GF-D8 (cell line): ENCODE measurements at places on chromosomes 2 and 18.

- no peak for DNase-seq
Observed at GRCh38 chr2:9261231-9261883, 54.7 kb downstream of the ASAP2 start.

DNA sequence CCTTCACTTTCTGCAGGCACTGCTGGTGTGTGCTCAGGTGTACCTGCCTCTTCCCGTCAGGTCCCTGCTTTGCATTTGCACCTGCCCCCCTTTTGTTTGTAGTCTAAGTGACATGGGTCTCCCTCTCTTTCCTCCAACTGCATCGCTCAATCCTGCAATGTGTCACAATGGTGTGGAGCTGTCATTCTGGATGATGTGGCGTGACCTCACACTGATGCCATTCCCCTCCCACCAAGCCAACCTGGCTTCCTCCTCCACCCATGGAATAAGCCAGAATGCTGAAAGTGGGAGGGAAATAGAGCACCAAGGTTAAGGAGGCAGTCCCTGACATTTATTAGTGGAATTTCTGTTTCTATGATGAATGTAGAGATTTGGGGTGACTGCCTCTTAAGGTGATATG is 156.7 kb downstream of the ZBTB7C start:
- DNase-seq, result no peak

DNA sequence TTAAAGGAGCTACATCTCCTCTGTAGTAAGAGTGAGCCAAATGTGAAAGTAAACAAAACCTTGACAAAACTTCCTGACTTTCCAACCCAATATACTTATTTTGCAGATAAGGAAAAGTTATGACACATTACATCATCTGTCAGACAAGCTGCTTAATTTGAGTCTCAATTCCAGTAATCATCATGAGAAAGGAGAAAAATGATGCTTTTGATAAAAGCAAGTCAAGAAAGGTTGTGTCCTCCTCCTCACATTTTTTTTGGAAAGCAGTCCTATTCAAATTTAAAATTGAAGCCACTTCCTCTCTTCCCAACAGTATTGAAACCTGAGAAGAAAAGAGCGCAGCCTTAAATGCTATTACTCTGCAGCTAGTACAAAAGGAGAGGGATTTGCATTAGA is 519.6 kb downstream of the LRP1B start:
- DNase-seq, result no peak

DNA sequence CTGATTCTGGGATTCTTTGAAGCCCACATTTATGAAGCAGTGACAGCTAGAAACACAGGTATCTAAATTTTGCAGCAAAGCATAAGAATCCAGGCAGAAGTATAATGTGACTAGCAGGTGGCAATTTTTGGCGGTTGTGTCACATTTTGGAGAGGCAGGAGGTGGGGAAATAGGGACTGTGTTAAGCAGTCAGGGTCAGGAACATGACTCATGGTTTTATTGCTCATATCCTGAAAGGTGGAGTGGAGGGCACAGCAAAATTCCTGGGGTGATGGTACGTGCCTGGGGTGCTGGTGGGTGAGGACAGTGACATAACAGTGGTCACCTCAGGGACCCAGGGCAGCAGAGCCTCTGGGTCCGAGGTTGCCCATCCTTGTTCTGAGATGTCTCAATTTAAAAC is 63.5 kb upstream of the TTN start:
- DNase-seq, result no peak

GRCh38 chr2:46885376-46885775 is 30.2 kb downstream of the MCFD2 start:
- DNase-seq, result no peak

DNA sequence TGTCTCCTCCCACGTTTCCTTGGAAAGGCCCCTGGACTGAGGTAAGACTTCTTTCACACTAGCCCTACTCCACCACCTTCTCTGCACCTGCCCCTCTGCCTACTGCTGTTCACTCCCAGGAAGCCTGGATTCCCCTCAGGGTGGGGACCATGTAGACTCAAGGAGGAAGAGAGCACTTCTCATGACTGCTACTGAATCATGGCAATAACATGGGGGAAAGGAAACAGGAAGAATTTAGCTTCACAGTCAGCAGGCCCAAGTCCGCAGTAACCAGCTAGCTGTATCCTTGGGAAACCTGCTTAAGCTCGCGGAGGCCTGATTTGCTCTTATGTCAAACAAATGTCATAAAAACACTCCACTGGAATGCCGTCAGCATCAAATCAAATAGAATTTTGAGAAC is 126.2 kb upstream of the CAPN13 start:
- no peak for DNase-seq

DNA sequence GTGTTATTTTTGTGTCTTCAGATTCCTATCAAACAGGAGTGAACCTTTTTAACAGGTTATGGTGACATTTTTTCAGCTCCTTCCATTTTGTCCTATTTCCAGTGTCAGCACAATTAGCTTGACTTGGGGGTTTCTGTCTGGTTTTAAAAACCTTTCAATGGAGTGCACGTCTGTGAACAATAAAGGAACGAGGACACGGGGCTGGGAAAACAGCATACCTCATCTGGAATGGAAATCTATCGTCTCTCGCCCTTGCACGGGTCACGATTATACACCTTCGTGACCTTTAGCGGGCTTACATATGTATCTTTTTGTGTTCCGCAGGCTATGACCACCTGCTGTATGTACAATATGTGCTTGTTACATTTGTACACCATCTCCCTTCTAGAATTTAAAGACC is 2.3 kb upstream of the ZNF532 start:
- no peak for DNase-seq

GRCh38 chr2:69828938-69829255 is 563 bp upstream of the GMCL1 start:
- peak; percentile 49 for DNase-seq

- DNase-seq, result no peak
Observed at GRCh38 chr2:4964001-4964540, 728.1 kb upstream of the SOX11 start.

GRCh38 chr2:179470089-179470488 is 205.5 kb upstream of the SESTD1 start:
- no peak for DNase-seq

GRCh38 chr2:63819765-63820717 is 21.7 kb upstream of the UGP2 start:
- peak; percentile 71 for DNase-seq

- DNase-seq, result no peak
Observed at GRCh38 chr2:118988706-118989105, 46.7 kb downstream of the MARCO start.

DNA sequence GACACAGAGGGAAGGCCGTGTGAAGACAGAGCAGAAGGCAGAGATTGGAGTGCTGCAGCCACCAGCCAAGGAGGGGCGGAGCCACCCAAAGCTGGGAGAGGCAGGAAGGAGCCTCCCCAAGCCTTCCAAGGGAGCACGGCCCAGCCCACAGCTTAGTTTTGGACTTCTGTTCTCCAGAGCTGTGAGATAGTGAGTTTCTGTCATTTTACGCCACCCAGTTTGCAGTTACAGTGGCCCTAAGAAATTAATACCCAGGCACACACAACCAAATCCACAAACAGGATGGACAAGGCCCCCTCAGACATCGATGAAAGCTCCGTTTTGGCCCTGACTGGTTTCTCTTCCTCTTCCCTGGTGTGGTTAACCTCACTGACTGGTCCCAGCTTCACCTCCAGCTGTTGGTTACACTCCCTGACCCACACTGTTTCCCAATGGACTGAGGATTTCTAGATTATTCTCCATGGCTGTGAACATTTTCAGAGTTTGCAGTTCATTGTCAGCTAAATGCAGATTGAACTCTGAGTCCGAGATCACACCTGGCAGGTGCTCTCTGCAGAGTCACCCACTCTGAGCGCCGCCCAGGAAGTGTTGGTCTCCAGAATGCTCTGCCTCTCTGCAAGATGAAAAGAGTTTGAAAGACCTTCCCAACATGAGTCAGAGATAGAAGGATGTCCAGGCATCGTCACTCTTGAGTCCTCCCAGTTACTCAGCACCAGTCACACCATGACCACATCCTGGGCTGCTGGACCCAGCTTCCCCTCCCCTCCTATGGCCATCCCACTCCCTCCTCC is 100.2 kb downstream of the TWIST2 start:
- no peak for DNase-seq

GRCh38 chr2:109722026-109722425 is 72.1 kb upstream of the RGPD5 start:
- DNase-seq, result no peak
